Vagina (tissue), 2 donors: ENCODE measurements at places on chromosomes 7 and 10.

DNA sequence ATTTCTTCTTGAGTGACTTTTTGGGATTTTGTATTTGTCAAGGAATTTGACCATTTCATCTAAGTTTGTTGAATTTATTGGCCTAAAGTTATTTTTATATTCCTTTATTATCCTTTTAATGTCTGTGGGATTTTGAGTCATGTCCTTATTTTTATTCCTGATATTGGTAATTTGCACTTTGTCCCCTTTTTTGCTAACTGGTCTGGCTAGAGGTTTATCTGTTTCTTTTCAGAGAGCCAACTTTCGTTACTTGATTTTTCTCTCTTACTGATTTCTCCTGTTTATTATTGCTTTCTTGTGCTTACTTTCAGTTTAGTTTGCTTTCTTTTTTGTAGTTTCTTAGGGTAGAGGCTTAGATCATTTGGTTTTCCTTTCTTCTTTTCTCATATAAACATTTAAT lies 14.6 kb downstream of the MGMT start:
- DNase-seq, result no peak

DNA sequence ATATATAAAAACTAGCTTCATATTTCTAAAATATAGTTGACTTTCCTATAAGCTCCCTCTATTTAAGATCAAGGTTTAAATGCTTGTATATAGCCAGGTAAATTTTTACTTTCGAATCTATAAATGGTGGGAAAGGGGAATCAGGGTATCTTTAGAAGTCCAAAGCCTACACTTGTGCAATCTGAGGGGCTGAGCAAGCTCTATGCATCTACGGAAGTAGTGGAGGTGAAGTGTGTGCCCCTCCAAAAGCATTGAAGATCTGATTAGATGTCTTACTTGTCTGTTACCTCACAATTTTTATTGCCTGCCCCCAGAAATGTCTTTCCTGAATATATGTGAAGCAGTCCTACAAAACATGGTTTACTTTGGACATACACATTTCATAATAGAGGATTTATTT lies 1.6 kb downstream of the AKAP9 start:
- DNase-seq, result no peak

GRCh38 chr7:46360811-46361210 lies 439.7 kb upstream of the IGFBP3 start:
- no peak for DNase-seq

GRCh38 chr10:120517881-120518484 lies 61.0 kb downstream of the PLPP4 start:
- no peak for DNase-seq

GRCh38 chr7:16754856-16755317 lies 1.3 kb downstream of the TSPAN13 start:
- DNase-seq, result no peak

- DNase-seq, result no peak
Observed at GRCh38 chr7:2289111-2289586, 25.1 kb downstream of the SNX8 start.

GRCh38 chr7:88735920-88736319 lies 23.6 kb upstream of the ZNF804B start:
- no peak for DNase-seq

GRCh38 chr7:47811632-47812380 lies 136.5 kb downstream of the PKD1L1 start:
- no peak for DNase-seq
